ENCODE measurements at places on chromosomes 13 and 19.

DNA sequence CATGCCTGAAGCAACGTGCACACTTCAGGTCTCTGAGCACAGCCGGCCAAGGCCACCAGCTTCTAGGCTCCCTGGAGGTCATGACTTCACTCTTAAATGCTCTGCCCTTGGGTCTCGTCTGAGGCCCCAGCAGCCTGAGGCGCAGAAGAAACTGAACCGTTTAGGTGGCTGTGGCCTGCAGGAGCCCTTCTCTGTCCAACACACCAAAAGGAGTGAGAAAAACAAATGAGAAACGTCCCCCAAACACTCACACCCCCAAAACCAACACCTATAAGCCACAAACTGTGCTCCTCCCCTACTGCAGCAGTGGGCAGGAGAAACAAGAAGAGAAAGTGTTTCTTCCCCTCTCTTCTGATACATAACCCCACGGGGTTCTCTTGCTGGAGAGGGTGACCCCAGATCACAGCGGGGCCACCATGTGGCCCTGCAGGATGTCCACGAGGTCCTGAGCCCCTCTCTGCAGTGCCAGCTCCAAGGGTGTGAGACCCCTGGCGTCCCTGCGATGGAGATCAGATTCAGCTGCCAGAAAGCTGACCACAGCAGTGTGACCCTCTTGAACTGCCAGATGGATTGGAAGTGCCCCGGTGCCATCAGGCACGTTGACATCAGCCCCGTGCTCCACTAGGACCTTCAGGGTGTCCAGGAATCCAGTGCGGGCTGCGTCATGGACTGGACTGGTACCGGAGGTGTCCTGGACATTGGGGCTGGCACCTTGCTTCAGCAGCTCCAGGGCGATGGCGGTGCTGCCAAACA, 1.0 kb upstream of the KRI1 start:
- DNase-seq = no peak

DNA sequence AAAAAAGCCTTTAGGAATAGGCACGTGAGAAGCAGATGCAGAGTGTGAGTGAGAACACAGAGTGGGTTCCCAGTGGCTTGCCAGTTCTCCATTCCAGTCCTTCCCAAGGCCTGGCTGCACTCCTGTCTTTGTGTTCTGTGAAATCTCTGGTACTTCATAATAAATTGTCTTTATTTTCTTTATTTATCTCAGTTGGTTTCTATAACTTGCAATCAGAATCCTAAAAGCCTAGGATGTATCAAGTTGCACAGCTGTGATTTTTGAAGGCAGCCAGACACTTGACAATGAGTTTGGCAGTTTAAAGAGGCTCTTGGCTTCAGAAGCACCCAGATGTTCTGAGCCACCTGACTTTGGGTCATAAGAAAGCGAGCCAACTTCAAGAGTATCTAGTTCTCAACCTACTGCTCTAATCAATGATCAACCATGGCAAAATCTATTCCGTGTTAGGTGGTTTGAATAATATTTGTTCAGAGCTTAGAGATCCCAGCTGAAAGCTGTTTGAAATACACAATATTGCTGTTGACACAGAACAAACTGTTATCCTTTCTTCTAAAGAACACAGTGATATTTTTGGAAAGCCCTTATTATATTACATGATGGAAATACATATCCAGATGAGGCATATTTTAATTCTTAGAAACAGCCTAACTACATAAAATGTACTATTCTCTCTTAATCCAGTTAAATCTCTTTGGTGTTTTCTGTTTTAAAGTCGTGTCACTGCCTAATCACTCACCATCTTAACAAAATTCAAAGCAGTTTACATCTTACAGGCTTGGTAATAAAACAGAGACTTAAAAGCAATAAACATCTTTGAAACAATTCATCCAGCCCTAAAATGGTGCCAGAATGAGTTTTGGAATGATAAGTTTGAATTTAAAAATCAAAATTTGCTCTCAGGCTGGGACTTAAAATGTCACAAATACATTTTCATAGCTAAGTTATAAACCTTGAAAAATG, 483.0 kb upstream of the NBEA start:
- DNase-seq = no peak

DNA sequence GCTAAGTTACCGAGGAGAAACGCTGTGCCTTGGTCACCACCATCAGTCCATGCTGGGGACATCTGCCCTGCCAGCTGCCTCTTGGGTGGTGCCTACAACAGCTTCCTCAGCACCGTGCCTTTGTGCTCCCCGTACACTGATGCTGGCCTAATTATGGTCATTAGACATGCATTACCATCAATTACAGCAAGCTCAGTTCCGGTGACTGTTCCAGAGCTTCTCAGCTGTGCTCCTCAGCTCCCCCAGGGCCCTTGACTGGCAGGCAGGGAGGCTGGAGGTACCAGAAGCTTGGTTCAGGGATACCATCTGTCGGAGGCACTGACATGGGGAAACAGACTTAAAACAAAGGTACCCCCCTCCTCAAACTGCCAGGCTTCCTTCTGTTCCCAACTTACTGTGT, 40.2 kb downstream of the CILP2 start:
- DNase-seq = no peak

DNA sequence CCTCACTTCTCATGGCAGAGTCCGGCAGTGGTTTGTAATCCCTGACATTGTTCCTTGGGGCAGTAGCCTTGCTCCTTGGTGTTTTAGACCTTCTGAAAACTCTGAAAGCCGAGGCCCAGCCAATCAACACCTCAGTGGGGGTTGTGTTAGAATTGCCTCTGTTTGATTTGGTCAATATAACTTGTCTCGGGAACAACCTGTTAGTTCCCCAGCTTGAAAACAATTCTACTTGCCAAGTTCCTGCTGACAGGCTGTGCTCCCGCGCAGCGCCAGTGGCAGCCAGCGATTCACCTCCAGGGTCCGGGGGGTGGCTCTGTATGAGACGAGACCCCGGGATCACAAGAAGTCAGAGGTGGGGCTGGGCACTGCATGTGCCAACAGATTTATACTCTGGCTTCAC, 81.4 kb upstream of the MEDAG start:
- DNase-seq = no peak

DNA sequence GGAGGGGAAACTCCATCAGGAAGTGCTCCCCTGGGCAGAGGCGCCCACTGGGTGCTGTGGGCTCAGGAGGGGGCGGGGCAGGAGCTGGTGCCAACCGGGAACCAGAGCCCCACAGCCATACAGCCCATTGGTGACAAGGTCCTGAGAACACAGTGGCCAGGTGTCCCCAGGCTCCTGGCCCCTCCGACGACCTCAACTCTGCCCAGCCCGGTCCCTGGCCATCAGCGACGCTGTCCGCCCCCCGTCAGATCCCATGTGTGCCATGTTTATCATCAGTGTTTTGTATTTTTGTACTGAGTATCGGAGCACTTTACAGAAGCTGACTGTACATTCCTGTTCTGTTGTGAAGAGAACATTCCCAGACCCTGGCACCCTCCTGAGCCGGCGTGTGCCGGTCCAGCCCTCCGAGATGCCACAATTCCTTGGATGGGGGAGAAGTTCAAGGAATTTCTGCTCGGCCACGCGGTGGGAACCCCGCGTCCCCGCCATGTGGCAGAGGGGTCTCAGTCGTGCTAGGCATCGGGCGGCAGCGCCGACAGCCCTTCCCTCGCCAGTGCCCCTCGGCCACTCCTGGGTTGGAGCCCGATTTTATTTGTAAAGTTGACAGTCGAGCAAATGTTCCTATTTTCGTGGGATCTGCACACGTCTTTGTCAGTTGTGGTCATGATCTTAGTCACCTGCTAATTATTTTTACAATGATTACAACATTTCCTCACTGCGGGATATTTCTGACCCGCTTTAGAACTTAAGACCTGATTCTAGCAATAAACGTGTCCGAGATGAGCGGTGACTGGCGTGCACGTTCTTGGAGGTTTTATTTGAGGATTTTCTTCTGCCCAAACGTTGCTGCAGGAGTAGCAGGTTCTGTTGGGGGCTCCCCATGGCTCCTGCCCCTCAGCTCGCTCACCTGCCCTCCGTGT, 16.9 kb downstream of the PEX11G start:
- DNase-seq = no peak

DNA sequence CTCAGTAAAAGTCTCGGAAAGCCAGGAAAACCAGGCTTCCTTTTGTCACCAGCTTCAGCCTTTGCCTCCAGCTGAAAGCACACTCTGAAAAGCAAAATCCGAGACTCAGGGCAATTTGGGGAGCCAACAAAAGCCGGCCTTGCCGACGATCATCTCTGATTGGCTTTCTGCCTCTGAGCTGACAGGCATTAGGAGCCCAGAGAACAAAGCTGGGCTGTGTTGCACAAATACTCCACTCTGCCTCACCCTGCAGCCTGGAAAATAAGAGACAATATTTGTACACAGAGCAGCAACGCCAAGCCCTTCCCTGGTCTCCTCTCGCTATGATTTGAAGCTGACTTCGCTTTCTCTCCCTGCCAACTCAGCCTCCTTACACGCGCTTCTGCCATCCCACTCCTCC, 46.9 kb downstream of the CACNA1A start:
- no peak for DNase-seq

- no peak for DNase-seq
Observed at GRCh38 chr13:34311251-34311650, 493.3 kb downstream of the RFC3 start.

DNA sequence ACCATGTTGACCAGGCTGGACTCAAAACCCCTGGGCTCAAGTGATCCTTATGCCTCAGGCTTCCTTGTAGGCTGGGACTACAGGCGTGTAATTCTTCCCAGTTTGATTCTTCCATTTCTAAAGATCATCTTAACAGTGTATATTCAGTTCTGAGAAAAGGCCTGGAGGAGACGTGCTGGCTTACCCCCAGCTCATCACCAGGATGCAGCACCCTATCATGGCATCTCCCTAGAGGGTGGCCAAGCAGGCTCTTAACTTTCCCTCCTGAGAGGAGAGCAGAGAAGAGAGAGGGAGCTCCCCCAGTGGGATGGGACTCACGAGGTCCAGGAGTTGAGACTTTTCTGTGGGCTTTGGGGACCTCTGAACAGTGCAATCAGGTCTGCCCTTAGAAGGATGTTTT, 2.1 kb upstream of the TUBA3C start:
- no peak for DNase-seq
